ENCODE measurements at places on chromosomes 2 and 18.

- DNase-seq, result no peak
Measured at GRCh38 chr2:44267796-44268648, 7.3 kb upstream of the SLC3A1 start.

- DNase-seq, result no peak
Measured at GRCh38 chr2:12075603-12076002, 329.2 kb downstream of the LPIN1 start.

GRCh38 chr2:149040451-149040850 lies 2.0 kb downstream of the LYPD6B start:
- DNase-seq, result no peak

DNA sequence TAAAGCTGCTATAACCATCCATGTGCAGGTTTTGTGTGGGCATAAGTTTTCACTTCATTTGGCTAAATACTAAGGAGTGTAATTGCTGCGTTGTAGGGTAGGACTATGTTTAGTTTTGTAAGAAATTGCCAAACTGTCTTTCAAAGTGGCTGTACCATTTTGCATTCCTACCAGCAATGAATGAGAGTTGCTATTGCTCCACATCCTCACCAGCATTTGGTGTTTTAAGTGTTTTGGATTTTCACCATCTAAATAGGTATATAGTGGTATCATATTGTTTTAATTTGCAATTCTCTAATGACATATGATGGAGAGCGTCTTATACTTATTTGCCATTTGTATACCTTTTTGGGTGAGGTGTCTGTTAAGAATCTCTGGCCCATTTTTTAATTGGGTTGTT lies 12.2 kb downstream of the TWSG1 start:
- no peak for DNase-seq
